Fibroblast of mammary gland (primary cell): ENCODE measurements at places on chromosomes 12 and 14.
A peak's percentile ranks its signal among the peaks of the same experiment; 100 is the strongest.

- DNase-seq = no peak
Measured at GRCh38 chr14:103519043-103519836, 3.4 kb downstream of the CKB start.

DNA sequence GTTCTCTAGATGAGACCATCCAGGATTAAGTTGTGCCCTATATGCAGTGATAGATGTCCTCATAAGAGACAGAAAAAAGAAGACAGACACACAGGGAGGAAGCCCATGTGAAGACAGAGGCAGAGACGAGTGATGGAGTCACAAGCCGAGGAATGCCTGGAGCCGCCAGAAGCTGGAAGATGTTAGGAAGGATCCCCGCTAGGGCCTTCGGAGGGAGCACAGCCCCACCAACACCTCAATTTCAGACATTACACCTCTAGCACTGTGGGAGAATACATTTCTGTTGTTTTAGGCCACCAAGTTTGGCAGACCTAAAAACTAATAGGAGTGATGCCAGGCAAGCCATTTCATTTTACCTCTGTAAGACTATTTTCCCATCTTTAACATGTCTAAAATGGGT lies 458.5 kb downstream of the MED13L start:
- no peak for DNase-seq

DNA sequence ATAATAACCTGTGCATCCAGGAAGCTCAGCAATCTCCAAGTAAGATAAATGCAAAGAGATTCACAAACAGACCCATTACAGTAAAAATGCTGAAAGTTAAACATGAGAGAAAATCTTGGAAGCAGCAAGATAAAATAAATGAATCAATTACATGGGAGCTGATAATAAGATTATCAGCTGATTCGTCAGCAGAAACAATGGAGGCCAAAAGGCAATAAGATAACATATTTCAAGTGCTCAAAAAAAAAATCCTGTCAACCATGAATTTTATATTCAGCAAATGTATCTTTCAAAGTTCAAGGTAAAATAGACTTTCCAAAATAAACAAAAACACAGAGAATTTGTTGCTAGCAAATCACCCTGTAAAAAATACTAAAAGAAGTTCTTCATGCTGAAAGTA lies 36.4 kb upstream of the MBIP start:
- DNase-seq = no peak

DNA sequence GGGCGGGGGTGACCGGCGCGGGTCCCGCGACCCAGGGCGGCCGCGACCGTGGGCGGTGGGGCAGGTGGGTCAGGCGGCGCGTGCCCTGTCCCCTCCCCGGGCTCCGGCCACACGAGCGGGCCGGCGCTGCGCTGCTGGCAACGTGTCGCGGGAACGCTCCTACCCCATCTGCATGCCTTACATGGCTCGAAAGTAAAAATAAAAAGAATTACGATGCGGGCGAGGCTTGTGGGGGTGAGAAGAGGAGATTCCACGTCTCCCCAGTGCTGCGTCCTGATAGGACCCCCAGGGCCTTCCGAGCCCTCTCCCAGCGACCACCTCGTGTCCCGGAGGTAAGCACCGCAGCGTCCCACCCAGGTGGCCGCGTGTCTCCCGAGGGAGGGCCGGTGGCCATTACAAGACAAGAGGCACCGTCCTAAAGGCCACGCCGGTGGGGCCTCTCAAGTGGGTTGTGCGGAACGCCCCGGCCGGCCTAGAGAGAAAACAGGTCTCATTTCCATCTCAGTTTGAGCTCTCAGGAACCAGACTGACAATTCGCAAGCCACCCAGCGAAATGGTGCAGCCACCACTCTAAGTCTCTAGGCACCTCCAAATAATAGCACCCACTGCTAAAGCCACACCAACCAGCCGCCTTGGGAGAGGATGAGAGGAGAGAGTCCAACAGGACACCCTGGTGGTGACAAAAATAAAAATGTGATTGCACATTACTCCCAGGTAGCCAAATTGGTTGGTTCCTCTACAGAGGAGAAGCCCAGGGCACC lies 612 bp upstream of the FOXN3 start:
- DNase-seq = peak; percentile 48

DNA sequence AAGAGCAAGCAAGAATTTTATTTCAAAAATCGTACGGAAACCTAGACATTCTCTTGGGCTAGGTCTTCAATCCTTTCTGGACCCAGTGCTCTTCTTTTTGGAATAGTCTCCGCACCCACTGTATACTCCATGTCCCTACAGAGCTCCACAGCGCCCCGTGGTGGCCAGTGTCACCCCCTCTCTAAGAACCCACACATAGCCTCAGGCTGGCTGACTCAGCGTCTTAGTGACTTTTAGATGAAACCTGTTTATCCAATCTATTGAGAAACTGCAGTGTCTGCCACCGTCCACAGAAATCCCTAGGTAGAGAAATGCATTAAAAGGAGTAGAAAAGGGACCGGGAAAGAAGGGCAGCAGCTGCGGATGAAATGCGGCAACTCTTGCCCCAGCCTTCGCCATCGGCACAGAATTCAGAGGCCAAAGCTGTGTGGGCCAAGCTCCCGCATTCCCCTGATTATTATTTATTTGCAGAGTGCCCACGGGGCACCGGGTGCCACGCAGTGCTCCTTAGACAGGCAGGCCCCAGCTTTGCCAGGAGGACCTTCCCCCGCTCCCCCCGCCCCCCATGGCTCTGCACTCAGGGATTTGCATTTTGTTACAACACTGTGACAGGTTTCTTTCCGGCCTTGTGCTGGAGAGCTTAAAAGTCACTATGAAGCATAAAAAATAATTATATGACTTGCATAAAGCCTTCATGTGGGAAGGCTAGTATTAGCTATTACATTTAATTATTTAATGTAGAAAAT lies 170.1 kb upstream of the FKBP4 start:
- peak; percentile 30 for DNase-seq

- peak; percentile 90 for DNase-seq
Measured at GRCh38 chr14:73784181-73784987, 67.2 kb upstream of the PTGR2 start.

- DNase-seq = no peak
Measured at GRCh38 chr14:75807667-75808360, 146.8 kb downstream of the TTLL5 start.

DNA sequence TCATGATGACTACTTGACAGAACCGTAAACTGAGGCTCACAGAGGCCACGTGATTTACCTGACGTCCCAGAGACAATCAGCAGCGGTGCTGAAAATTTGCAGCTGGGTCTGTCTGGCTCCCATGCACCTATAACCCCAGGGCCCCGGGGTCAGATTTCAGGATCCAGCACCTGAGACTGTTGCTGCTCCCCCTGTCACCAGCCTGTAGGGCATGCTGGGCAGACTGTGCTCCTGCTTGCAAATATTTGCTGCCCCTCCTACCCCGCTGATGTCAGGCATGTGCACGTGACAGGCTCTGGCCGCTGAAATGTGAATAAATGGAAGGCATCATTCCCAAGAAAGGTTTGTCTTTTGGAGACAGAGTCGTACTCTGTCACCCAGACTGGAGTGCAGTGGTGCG lies 6.0 kb downstream of the MMAB start:
- no peak for DNase-seq

GRCh38 chr12:78244916-78245507 lies 414.3 kb downstream of the NAV3 start:
- no peak for DNase-seq

DNA sequence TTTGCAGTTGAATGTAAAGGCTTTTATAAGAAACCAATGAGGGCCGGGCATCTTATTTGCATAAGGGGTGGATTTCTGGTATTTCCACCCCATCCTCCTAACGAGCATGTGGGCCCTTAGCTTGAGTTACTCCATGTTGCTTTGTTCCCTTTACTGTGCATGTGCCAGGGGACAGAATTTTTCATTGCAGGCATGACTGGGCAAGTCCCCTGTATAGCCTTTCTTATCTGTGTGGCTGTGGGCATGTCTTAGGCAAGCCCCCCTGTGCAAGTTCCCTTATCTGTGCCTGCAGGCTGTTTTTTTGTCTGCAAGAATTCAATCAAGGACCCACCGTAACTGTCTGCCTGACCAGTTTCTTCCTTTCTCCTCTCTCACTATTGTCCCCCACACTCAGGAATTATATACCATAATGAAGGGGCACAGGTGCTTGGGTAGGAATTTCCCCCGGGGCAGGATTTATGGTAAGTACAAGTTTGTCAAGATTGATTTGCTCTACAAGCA lies 152.2 kb upstream of the CNOT2 start:
- no peak for DNase-seq

DNA sequence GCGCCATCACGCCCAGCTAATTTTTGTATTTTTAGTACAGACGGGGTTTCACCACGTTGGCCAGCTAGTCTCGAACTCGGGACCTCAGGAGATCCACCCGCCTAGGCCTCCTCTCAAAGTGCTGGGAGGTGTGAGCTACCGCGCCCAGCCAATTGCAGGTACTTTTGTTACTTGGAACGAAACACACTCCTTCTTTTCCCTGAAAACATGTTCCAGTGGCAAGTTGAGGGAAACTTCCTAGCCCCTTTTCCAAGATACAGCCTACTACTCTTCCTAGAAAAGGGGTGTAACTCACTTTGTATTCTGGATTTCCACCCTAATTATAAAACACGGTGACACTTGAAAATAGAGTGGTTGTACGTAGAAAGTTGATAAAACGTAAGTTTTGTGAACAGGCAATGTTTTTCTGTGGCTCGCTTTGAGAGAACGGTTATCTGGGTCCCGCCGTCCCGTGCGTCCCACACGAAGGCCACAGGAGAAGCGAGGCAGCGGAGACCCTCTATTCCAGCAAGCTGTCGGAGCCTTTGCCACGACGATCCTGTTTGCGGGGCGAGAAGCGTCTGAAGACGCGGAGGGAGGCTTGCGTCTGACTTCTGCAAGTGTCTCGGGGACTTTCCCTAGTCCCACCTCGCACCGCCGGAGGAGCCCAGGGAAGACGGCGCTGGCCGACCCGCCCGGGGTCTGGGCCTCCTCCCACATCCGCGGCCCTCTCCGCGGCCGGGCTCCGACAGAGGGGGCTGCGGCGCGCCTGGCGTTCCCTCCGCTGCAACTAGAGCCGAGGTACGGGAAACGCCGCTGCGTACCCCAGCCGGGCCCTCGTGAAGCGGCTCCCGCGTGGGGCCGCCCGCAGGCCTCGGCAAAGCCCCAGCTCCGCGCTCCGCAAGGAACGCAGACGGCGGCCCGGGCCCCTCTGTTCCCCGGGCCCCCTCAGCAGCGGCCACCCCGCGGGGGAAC lies 745 bp downstream of the CDCA4 start:
- DNase-seq = no peak

DNA sequence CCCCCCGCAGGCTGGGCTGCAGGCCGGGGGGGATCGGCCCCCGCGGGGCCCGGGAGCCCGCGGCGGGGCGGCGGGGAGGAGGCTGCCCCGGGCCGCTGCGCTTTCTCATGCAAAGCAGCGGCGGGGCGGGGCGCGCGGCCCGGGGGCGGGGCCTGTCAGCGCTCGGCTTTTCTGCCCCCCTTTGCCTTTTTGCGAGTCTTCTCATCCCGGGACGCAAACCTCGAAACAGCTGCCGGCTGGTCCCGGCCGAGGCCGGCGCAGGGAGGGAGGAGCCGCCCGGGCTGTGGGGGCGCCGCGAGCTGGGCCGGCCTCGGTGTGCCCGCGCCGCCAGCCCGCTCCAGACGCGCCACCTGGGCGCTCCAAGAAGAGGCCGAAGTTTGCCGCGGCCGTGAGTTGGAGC lies at the start of gene FZD10:
FZD10 (plus strand) TSS at position 198 of the 400 bp plus-strand sequence. CDS start 479 bp downstream, outside the sequence.
- peak; percentile 6 for DNase-seq

DNA sequence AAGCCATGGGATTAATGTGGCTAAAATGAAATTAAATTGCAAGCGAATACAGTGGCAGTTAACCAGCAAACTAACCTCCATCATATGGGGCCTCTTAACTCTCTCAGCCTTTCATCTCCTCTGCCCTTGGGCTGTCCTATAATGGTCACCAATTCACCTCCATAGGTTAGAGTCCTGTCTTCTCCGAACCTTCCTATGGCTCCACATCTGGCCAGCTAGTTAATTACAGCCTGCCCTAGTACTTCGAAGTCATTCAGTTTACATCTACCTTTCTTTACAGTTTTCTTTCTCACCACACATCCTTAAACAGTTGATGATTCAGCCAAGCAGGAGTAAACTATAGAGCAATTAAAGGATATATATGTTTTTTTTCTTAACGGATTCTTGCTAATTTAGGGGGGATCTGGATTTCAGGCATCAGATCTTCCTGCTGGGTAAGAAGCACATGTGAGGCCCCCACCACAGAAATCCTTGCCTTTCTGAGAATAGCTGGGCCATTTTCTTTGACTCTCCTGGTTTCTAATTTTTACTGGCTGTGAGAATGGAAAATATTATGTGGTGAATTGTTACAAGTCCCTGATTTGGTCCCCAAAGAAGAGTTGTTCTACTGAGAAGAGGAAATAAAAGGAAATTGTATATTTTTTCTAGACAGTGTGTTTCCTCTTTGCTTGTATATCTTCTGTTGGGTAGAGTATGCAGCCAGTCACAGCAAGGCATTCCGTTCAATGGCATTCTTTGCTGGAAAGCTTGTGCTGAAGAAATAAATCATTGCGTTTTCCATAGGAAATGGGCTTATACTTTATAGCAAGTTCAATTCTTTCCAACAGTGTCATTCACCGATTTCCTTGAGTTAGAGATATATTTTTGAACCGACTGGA lies 16.7 kb downstream of the HMGA2 start:
- no peak for DNase-seq

DNA sequence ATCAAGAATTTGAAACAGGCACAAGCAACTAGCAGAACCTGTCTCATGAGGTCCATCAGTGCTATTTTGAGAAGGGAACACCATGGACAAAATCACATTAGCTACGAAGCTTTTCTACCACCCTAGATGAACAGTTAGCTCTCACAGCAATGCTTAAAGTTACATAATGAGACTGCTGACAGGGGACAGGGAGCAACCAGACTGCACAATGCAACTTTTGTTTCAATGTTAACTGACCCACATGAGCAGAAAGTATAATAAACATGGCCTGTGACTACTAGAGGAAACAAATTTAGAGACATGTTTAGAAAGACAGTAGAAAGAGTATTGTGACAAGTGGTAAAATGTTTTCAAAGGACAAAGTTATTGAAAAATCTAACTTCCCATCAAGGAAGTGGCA lies 282.8 kb downstream of the CEP128 start:
- no peak for DNase-seq

DNA sequence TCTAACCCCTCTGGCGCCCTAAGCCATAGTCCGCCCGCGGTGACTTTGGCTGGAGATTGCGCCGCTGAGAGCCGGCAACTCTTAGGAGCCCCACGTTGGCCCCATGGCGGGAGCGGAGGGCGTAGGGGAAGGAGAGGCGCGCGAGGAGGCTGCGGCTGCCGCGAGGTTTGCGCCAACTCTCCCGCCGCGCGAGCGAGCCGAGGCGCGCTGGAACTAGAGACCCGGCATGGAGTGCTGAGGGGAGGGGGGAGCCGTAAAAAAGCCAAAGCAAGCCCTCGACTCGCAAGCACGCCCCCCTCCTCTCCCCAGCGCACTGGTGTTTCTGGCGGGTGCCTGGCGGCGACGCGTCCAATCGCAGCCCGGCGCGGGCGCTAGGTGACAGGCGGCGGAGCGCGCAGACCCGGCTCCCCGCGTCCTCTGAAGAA lies at the start of gene SYT10:
SYT10 (minus strand) TSS at position 233 of the 425 bp plus-strand sequence. CDS start 297 bp downstream, outside the sequence.
- no peak for DNase-seq

- DNase-seq = peak; percentile 95
Measured at GRCh38 chr14:104973135-104973384, 5.1 kb downstream of the AHNAK2 start.

- DNase-seq = no peak
Measured at GRCh38 chr12:22340143-22340542, 5.6 kb upstream of the ST8SIA1 start.
